ENCODE measurements at places on chromosomes 7 and 10.

DNA sequence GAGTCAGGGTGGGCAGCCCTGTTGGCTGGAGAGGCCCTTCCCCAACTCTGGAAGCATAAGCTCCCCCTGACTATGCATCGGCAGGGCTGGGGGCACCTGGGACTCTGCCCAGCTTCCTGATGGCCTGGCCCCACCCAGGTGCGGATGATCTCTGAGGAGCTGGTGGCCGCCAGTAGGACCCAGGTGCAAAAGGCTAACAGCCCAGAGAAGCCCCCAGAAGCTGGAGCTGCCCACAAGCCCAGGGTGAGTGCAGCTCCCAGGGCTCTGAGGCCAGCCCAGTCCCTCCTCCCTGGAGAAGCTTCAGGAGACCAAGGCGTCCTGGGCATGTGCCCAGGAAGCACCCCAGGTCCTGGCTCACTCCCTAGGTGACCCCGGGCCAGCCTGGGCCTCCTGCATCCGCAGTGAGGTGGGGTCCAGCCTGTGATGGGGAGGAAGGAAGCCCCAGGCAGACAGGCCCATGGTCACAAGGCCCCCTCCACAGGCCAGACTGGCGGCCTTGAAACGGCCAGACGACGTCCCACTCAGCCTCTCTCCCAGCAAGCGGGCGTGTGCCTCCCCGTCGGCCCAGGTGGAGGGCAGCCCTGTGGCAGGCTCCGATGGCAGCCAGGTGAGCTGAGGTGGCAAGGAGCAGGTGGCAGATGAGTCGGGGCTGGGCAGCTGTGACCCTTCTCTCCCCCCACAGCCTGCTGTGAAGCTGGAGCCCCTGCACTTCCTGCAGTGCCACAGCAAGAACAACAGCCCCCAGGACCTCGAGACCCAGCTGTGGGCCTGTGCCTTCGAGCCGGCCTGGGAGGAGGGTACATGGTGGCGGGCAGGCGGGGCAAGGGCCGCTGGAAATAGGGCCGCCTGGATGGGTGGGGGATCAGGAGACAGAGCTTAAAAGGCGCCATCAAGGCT, 3.0 kb downstream of the LRWD1 start:
- DNase-seq, result no peak

DNA sequence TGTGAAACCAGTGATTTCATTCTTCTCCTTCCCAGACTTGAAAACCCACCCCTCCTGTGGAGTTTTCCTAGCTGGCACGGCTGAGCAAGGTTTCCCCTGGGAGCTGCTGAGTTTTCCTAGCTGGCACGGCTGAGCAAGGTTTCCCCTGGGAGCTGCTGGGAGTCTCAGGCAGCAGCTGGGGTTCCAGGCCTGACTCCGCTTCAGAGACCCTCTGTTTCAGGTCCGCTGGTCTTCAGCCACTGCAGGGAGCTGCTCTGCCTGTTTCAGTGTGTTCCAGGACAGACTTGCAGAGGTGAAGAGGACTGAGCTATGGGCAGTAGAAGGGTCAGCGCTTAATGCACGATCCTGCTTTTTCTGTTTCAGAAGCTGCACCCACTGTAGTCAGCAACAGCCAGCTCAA, 104.9 kb downstream of the XRCC2 start:
- no peak for DNase-seq

DNA sequence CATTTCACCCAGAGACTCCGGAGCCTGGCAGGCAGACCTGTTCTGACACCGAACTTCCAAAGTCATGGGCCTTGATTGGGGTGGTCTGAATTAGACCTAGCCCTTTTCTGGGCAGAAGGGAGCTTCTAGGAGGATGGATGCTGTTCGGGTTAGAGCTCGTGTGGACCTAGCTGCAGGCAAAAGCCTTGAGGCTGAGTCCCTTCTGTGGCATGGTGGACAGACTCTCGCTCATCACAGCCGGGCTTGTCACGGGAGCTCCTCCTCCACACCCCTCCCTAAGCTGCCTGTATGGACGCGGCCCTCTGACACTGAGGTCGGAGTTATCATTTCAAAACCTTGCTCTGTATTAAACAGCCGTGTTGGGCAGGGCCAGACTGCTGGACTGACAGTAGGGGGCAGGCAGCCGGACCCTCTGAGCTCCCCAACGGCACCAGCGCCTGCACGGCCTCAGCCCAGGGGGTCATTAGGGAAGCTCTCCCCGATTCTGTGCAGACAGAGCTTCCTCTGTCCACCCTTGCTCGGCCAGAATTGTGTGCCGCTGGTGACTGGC, 2.2 kb downstream of the IRF5 start:
- DNase-seq, result peak; percentile 30

DNA sequence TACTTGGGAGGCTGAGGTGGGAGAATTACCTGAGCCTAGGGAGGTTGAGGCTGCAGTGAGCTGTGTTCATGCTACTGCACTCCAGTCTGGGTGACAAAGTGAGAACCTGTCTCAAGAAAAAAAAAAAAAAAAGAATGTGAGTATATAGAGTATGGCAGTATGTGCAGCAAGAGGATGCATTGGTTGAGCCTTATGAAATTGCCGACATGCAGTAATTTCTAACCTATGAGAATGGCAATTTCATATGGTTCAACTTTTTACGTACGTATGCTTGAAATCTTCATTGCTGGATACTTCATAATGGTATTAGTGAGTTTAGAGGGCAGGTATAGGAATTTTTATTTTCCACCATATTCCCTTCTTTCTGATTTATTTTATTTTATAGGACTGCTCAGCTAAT, 4.6 kb upstream of the FAM133B start:
- DNase-seq, result no peak

DNA sequence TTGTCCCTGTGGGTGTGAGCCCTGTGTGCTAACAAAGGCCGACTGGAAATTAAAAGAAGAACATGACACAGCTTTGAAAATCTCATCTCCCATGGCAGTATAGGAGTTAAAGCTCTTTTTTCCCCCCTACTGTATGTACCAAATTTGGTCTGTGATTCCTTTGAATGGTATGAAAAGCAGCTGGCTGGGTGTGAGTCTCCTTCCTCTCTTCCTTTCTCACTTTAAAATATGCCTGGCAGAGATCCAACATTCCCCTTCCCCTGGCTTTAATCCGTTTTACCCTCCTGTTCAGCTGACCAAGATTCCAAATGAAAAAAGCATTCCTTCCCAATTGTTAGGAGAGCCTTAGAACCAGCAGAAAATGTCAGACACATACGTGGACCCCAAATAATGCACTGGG, 225.0 kb upstream of the CELF2 start:
- no peak for DNase-seq

DNA sequence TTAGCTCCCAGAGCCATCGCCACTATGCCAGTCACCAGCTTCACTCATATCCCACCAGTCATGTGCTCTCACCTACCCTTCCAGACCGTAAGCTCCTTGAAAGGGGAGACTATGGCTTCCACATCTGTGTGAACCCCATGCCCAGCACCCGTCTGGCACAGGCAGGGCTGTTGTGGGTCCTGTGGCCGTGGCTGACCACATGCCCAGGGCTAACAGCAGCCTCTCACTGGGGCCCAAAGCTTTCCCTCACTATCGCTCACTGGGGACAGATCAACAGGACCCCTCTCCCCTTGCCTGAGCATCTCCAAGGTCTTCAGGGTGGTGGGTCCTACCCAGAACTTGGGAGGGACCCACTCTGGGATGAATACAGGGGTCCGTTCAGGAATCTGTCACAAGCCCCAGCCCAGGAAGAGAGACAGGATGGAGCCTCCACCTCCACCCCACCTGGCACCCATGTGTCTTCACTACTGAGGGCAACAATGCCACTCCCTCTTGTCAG, 303.9 kb downstream of the GRID1 start:
- DNase-seq, result no peak

- no peak for DNase-seq
These were observed 126.8 kb downstream of the NEURL1 start for GRCh38 chr10:103620352-103620740.

DNA sequence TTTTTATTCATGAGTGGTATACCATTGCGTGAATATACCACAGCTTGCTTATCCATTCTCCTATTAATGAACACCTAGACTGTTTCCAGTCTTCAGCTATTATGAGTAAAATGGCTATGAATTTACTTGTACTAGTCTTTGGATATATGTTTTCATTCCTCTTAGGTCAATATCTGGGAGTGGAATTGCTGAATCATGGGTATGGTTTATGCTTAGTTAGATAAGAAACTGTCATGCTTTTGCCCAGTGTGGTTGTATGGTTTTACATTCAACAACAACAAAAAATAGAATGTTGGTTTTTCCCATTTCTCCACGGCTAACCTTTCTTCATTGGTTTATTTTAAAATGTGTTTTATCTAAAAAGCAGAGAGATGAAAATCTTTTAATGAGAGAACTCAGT, 308.3 kb downstream of the PHF14 start:
- no peak for DNase-seq

- no peak for DNase-seq
These were observed 3.1 kb downstream of the GPER1 start for GRCh38 chr7:1090686-1091643.

DNA sequence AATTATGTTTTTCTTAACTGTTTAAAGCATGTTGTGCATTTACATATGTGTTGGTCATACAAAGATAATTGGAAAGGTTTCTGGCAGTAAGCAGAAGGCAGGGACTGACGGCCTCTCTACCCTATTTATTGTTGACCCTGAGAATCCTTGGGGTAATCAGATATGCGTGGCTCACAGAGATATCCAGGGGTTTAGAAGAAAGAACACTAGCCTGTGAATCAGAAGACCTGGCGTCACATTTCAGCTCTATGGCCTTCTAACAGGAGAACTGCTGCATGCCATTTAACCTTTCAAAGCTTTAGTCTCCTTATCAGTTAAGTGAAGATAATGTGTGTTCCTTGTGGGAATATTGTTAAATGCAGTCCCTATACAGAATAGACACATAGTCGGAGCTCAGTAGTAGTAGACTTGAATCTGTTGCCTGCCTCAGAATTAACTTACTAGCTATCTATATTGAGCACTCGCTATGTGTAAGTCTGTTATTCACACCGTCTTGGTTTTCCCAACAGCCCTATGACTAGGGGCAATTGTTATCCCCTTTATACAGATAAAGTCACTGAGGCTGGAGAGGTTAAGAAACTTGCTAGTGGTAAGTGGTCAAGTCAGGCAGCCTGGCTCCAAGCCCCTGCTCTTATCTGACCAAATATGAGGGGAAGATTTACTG, 129.6 kb upstream of the ANKRD1 start:
- no peak for DNase-seq

DNA sequence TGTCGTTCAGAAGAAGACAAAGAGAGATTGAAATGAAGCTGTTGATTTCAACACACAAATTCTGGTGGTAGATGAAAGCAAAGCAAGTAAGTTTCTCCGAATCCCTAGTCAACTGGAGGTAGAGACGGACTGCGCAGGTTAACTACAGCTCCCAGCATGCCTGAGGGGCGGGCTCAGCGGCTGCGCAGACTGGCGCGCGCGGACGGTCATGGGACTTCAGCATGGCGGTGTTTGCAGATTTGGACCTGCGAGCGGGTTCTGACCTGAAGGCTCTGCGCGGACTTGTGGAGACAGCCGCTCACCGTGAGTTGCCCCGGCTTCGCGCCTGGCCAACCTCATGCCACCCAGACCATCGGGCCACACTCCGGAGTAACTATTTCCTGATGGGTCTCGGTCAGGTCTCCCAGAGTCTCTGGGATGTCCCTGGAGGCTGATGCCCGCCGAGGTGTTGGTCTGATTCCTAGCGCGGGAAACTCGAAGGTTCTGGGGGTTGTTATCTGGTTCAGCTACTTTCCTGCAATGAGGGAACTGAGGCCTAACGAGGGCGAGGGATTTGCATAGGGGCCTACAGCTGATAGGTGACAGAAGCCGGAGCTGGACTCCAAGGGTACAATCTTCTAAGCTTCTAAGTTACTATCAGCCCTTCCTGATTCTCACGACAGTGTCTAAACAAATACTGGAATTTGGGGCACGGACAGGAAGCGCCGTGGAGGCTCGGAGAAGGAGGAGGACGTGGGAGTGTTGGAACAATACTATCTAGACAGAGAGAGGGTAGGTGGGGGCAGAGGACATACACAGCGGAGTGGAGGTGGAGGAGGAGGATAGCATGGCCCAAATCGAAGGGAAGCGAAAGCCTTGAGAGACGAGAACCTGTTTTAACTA, at the start of gene RPP30:
TSS of gene RPP30 (plus strand) at position 209 of the 882 bp plus-strand sequence. CDS start at position 222, 13 bp downstream.
- peak; percentile 85 for DNase-seq

DNA sequence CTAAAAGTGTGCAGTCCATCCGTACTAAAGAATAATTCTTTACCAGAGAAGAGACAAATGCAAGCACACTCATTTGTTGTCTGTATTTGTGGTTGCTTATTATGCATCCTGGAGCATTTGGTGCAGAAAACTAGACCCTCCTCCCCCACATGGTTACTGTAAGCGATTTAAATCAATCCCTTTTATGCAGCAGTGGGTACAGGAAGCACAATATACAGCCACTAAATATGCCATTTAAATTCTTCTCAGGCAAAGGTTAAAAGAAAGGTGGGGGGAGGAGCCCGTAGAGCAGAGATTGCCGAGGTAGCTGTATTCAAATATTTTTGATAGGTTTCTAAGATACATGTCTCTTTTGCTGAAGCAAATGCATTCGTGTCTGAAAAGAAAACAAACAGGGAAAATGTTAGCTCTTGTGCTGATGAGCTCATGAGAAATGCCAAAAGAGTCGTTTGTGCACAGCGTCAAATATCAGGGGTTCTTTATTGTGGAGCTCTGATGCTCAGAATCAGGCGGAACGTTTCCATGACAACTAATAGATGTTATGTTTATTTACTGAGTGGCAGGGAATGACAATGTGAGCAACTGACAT, 131.3 kb upstream of the NPVF start:
- DNase-seq, result no peak

DNA sequence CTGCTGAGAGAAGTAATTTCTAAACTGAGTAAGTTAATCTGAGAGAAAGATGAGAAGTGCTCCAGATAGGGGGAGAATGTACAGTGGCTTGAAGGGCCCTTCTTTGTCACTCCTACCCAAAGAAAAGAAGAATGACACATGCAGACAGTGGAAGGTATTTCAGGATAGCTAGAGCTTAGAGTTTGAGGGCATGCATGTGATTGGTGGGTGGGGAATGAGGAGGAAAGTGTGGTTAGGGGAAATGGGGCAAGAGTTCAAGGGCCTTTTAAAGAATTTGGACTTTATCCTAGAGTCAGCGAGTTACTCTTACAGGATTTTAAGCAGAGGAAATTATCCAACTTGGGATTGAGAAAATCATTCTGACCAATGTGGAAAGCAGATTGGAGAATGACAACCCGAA, 50.0 kb downstream of the ANLN start:
- DNase-seq, result no peak

DNA sequence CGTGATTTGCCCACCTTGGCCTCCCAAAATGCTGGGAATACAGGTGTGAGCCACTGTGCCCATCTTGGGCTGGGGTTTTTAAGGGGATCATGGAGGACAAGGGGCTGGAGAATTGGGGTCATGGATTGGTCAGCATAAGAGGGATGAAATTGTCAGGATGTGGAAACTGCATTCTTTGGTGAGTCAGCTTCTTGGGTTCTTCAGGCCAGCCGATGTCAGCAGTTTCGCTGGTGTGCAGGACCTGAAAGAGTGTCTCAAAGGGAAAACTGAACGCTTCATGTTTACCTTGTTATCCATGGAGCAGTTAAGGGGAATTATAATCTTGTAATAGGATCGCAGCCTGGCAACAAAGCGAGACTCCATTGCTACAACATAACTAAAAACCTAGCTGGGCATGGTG, 13.0 kb downstream of the GALNT17 start:
- no peak for DNase-seq
